ENCODE measurements at places on chromosomes 16 and 17.

- no peak for DNase-seq
Measured at GRCh38 chr16:89697616-89698331, 3.7 kb downstream of the SPATA2L start.

- DNase-seq: no peak
Measured at GRCh38 chr16:48499923-48500381, 110.0 kb downstream of the N4BP1 start.

- DNase-seq: no peak
Measured at GRCh38 chr16:74053826-74054225, 242.8 kb upstream of the PSMD7 start.

DNA sequence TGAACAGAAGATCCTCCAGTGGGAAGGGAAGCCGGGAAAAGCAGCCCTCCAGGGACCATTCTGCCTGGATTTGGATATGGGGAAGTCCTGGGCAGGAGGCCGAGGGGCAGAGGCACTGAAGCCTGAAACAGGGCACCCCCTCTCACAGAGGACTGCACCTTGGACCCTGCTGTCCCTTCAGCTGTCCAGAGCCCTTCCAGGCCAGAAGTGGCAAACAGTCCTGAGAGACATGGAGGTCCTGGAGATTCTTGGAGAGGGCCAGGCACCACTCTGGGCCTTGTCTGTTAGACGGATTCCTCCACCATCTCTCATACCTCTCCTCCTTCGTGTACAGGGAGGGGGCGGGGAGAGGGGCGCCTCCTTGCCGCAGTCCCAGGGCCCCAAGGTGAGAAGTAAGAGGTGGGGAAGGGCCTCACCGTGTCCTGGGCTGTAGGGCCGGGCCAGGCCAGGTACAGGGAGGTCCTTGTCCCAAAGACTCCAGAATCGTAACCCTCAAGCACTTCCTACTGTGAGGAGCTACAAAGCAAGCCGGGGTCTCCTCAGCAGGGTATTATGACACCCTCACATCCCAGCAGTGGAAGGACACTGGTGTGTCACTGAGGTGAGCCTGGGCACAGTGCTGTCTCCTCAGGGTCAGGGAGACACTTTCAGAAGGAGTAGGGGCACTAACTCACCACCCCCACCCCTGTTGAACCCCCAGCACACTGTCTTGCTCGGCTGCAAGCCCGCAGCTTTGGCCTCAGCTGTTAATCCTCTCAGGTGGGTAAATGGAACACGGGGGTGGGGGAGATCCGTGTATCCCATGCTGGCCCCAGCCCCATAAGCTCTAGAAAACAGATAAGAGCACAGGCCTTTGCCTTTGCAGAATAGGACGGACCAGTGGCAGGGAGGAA, 16.6 kb upstream of the TBX2 start:
- DNase-seq: no peak

GRCh38 chr16:77696149-77696548, 26.2 kb upstream of the NUDT7 start:
- DNase-seq: peak; percentile 25

DNA sequence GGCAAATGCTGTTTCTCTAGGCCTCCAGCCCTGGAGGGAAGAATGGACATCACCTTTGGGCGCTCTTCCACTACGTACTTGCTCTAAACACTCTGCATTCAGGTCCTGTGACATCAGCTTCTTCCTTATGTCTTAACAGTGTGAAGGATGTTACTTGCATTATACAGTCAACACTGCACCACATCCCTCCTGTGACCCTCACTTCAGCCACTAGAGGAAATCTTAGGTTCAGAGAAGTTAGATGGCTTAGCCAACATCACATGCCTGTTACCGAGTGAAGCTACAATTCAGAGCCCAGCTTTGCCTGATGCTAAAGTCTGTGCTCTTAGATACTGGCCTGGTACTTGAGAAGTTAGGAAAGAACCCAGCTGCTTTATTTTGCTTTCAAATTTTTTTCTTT, 18.3 kb downstream of the UBFD1 start:
- DNase-seq: no peak

DNA sequence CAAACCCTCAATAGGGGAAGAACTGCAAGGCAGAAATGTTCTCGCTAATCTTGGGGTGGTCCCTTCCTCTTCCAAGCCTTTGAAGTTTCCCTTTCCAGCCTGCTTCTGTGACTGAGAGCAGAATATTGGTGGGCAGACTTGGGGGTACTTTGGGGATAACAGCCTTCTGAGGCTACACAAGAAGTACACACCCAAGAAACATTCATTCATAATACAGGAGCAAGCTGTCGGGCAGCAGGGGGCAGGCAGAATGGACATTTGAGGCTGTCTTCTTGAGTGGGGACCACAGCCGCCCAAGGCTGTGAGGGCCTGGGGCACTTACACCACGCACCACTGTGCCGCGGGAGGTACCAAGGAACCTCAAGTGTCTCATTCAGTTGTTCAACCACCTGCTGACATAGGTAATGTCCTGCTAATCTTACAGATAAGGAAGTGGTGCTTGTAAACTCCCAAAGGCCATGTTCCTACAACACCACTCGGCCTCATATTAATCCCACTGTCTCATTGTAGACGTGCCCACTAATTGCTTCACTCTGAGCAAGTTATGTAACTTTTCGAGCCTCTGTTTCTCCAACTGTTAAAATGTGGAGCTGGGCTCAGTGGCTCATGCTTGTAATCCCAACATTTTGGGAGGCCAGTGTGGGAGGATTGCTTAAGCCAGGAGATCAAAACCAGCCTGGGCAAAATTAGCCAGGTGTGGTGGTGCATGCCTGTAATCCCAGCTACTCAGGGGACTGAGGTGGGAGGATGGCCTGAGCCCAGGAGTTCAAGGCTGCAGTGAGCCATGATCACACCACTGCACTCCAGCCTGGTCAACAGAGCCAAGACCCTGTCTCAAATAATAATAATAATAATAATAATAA, 2.5 kb upstream of the MRPS23 start:
- DNase-seq: no peak

DNA sequence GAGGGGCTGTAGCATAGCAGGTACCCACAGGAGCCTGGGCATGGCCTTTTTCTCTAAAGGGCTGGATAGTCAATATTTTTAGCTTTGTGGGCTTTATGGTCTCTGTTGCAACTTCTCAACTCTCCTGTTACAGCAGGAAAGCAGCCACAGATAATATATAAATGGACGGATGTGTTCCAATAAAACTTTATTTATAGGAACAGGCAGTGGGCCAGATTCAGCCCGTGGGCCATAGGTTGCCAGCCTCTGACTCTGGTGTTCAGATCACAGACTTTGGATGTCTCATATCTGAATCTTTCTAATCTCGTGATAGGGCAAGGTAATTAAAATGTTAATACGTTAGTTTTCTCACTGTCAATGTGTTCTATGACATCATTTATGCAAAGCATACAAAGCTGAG, 136.4 kb downstream of the WWOX start:
- no peak for DNase-seq

DNA sequence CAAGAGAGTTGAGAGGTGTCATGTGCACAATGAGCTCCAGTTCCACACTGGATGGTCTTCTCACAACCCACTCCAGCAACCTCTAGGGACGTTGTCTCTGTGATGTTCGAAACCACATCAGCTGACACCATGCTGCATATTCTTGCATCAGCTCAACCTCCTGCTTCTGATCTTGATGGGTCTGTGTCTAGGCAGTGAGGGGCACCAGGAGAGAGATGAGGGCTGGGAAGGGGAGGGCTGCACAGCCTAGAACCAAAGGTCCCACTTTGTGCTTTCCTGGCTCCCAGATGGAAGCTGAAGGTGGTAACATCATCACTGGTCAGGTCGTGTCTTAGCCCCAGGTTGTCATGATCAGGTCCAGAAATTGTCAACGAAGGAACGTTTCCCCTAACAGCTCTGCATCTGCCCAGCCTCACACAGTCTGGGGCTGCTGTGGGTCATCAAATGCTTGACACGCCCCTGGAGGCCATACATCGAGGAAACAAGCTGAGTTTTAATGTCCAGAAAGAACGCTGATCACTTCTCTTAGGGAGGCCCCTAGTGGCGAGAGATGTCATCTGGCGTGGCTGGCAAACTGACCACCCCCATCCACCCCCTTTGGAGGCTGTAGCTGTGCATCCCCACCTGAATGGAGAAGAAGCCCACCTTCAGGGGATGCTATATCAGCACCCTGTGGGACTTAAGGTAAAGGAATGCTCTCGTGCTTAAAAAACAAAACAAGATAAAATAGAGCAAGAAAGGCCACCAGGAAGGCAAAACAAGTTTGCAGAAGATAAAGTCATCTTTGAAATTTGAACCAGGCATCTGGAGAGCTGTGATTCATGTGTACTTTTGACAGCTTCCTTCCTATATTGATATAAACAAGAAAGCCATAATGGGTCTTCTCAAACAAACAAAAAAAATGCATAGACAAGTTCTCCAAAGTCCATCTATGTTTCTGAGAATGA, 58.3 kb downstream of the WIPI1 start:
- peak; percentile 84 for DNase-seq

DNA sequence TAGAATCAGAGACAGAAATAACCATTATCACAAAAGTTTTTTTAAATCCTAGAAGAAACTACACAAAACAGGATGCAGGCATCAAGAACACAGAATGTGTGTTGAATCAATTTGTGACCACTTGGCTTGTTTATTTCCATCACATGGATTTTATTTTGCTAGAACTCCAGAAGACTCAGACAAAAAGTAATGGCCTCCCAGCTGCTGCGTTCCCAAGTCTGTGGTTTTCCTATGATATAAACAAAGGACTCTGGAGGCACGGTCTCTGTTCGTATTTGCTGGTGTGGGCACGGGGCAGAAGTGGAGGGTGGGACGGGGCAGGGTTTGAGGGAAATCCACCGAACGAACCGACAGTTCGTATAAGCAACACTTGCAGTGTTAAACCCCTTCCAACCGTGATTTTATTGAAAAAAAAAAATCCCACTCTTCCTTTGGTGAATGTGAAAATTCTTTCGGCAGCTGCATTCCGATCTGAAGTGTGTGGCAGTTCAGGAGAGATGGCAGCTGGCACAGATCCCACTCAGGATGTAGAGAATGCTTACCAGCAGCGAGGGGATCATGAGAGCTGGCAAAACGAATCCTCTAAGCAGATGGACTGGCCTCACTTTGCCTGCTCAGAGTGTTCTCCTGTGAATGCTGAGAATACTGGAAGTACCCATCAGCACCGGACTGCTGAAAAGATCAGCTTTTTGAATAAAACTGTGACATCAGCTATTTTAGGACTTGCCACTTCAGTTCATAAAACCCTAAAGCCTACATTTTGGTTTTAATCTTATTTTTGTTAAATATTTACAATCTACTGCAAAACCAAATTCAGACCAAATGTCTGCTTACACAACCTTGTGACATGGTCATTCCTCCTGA, 165.2 kb downstream of the VPS53 start:
- DNase-seq: no peak

DNA sequence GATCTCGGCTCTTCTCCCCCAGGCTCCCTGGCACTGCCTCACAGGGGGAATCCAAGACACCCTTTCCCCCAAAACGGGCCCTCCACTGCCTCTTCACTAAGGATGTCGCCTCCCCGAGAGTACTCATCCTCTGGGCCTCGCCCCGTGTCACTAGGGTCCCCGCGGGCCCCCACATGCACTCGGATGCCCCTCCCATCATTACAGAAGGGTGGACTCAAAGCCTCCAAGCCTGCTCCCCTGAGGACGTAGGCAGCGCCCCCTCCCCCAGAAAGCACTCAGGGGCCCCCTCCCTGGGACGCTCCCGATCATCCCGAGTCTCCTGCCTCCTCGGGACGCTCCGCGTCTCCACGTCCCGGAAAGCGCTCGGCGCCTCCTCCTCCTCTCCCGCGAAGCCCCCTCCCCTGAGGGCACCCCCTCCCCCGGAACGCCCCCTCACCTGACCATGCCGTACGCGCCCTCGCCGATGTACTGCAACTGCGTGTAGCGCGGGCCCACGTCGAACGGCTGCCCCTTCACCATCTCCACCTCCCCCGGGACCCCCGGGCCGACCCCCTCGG, 338 bp downstream of the MAPK3 start:
- DNase-seq: peak; percentile 77

DNA sequence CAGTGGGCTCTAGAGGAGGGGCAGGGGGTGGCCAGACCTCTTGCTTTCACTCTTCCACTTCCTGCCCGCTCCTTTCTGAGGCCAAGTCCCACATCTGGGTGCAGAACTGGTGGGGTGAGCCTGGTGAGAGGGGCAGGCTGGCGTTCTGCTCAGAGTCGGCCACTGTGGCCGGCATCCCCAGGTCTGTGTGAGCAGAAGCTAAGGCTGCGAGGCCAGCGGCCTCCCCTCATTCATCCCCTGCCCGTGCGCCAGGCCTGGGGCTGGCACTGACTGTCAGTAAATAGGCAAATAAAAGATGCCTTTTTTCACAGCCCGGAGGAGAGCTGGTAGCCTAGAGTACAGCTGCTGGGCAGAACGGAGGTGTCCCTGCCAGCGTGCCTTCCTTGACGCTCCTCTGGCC, 1.2 kb downstream of the DEF8 start:
- DNase-seq: no peak

- no peak for DNase-seq
Measured at GRCh38 chr16:4510747-4511426, 27.7 kb downstream of the CDIP1 start.

DNA sequence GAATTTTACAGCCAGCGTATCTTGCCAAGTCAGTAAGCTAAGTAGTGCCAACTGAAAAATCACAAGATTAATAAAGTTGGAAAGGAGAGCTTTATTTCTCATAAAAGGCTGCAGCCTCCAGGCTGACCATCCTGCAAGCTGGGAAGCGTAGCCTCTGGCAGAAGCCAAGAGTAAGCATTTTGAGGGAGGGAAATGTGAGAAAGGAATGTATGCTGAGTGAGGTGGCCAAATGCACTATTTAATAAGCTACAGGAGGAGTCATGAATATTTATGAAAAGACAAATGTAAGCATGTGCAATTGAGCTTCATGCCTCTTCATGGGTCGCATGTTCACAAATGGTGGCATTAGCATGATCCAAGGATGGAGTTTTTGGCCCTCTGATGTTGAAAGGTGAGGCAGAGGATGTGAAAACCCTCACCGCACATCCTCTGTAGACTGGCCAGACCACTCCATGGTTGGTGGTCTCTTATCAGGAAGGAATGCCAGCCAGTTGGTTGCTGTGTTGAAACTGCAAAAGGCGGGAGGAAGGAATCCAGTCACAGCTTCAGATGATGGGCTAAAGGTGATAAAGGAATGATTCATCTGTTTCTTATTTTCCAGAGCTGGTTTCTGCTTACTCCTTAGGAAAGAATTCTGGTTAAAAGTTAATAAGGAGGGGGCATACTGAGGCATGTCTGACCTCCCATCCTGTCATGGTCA, 9.2 kb downstream of the KRT33B start:
- DNase-seq: no peak

DNA sequence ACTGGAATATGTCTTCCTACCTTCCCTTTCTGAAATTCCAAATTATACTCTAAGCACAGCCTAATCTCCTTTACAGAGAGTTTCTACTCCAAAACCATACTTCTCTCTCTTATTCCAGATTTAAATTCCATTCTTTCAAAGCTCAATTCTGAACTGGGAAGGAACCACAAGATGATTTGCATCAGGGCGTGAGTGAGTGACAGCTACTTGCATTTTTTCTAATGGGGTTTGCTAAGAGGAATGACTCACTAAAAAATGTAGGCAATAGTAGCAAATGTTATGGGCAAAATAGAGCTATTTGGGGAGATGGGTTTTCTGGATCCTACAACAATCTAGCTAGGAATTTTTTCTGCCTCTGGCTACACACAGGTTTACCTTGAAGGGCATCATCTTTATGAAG, 244.6 kb upstream of the PSMD7 start:
- DNase-seq: no peak
